ENCODE measurements at places on chromosomes 5 and 9.

DNA sequence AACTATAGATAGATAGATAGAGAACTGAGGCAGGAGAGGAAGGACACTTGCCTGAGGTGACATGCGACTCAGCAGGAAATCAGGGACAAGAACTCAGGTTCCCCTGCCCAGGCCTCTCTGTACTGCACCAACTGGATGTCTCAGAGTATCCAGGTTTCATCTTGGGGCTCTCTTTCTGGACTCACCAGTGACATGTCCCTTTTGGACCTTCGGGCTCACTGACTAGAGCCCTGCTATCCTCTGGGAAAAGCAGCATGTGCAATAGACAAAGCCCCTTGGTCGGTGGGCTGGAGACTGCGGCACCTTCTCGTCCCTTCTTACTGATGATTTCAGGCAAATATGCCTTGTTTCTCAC lies 104.5 kb downstream of the RGS3 start:
- DNase-seq: no peak

- no peak for DNase-seq
Measured at GRCh38 chr9:89471390-89471789, 26.5 kb downstream of the SEMA4D start.

DNA sequence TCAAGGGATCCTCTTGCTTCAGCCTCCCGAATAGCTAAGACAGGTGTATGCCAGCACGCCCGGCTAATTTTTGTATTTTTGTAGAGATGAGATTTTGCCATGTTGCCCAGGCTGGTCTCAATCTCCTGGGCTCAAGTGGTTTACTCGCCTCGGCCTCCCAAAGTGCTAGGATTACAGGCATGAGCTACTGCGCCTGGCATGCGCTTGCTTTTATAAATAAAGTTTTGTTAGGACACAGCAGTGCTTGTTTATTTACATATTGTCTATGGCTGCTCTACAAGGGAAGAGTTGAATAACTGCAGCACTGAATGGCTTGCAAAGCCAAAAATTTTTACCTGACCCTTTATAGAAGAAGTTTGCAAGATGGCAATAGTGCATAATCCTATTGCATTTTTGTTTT lies 27.7 kb downstream of the GPR21 start:
- no peak for DNase-seq

DNA sequence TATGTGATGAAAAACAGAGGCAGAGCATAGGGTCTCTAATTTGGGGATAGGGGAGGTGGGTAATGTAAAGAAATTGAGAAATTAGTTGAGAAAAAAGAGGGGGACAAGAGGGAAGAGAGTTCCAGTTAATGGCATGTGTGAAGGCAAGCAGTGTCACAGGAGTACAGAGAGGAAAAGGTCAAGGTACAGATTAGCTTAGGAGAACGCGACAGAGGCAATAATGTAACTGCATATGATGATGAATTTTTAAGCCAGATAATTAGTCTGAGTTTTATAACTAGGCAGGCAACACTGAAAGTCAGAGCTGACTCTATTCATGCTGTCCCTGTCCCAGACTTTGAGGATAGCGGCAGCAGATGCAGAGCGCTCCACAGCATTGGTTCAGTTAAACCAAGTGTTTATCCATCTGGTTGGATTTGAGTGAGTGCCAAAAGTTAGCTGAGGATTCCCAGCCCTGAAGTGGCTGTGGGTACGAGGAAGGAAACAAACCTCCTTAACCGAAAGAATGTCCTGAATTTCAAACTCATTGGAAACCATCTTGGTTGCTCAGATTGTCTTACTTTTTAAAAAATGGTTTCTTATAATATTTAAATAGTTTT lies 315.2 kb downstream of the ARHGAP26 start:
- no peak for DNase-seq

DNA sequence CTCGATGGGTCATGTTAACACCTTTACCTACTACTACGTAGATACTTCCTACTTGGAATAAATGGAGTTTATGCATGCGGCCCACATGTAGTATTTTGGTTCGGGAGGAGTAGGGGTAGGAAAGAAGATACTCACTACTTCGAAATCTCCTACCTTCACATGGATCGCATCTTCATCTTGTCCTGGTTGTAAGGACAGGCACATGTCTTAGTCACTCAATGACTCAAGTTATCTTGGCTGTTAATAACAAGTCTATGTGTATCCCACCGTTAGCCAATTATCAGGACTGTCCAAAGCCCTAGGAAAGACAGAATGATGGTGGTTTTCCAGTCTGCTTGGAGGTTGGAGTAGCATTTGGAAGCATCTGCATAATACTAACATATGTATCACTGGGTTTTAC lies 24.1 kb downstream of the CMYA5 start:
- DNase-seq: no peak

DNA sequence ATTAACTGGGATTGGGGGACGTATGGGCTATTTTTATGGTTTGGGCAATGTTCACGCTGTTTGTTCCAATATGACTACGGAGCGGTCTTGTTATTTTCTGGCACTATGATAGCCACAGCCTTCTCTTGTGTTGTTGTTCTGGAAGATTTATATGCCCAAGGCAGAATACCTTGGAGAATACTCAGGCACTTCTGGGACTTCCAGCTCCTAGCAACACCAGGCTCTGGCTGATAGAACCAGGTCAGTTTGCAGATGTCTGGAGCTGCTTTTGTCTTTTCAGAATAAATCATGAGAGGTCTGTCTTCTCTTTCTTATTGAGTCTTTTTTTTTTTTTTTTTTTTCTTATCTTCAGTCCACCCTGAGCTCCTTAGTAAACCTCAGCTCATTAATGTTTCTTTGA lies 262.5 kb downstream of the MED10 start:
- no peak for DNase-seq

DNA sequence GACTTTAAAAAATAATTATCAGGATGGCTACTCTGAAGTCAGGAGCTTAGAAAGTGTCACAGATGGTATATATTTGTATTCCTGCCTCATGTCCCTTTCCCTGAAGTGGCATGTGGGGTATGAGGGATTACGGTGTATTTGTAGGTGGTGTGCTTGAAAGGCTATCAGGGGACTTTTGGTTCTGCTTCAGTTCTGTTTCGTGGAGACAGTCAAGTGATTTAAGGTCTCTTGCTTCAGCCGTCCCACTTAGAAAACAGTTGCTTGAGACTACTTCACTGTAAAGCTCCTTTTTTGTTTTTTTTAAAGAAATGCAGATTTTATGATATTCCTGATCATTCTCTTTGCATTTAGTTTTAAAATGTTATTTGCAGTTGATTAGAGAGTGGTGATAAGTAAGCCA lies 18.3 kb downstream of the PARP8 start:
- DNase-seq: no peak

DNA sequence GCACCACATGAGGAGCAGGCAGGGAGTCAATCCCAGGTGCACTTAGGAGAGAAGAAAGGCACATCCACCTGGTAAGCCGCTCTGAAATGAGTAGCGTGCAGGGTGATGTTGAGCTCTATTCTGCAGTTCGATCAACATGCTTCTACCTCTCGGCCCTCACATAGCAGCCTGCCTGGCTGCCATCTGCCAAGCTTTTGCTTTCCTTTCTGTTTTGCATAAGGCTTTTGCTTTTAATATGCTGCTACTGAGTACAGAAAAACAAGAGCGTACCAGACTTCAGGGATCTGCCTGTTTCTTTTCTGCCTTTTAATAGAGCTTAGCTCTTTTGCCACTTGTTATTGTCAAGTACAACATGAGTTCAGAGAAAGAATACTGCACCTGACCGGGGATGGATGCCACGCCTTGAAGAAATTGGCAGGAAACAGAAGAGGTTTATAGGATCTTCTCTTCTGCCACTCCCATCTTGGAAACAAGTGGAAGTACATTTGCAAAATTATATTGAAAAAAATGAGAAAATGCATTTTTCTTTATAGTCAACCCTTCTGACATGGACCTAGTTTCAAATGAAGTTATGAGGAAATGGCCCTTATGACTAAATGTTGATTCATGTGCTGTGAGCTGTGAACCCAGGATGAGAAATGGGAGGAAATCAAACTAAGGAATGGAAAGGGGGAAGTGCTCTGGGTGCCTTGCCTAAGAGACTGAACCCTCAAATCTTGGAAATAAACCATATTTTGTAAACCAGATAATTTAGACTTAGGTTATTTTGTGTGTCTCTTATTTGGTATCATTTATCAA lies 4.0 kb upstream of the FCHO2 start:
- no peak for DNase-seq

- no peak for DNase-seq
Measured at GRCh38 chr5:95627971-95628810, 8.3 kb downstream of the GPR150 start.

DNA sequence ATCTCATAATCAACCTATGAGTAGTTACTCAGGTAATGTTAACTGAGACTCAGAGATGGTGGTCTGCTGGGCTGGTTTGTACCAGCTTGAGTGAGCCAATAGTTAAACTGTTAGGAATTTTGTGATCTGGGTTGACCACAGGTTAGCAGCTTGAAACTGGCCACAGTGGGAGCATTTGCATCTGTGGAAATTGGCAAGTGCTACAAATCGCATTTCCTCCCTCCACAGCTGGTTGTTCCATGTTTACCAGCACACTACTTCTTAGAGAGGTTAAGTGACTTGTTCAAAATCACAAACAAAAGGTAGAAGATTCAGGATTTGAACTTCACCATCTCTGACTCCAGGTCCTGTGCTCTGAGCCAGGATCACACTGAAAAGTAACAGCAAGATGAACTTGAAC lies 446.9 kb upstream of the CLINT1 start:
- DNase-seq: no peak

- no peak for DNase-seq
Measured at GRCh38 chr5:96141749-96142148, 180.1 kb upstream of the ELL2 start.

DNA sequence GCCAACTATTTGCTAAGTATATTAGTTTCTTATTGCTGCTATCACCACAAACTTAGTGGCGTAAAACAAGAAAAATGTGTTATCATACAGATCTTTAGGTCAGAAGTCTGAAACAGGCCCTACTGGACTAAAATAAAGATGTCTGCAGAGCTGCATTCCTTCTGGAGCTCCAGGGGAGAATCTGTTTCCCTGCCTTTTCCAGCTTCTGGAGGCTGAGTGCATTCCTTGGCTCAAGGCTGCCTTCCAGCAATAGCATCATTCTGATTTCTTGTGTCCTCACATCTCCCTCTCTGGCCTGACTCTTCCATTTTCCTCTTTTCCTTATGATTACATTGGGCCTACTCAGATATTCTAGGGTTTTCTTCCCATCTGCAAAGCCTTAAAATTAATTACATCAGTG lies 15.9 kb downstream of the MAN2A1 start:
- no peak for DNase-seq

GRCh38 chr5:36442352-36442751 lies 140.7 kb upstream of the RANBP3L start:
- no peak for DNase-seq

GRCh38 chr9:4792572-4793458 lies at the start of gene RCL1:
Gene RCL1 (plus strand): TSS chr9:4792944. CDS start chr9:4793092, 148 bp downstream.
- peak; percentile 91 for DNase-seq

DNA sequence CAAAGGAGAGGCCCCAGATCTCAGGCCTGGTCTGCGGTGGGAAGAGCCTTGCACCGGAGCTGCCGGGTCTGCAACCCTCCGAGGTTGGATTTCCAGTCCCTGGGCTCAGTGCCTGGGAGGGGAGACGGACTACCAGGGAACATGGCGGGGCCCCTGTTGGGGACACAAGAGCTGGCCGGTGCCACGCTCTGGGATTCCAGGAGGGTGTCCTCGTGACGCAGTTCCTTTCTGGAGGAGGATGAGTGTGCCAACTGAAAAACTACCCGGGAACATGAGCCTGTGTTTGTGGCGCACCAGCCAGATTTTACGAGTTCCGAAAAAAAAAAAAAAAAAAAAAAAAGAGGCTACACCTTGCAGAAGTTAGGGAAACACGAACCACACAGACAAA lies 9.0 kb downstream of the NRARP start:
- no peak for DNase-seq

GRCh38 chr9:2726650-2727340 lies 9.5 kb downstream of the KCNV2 start:
- DNase-seq: no peak

DNA sequence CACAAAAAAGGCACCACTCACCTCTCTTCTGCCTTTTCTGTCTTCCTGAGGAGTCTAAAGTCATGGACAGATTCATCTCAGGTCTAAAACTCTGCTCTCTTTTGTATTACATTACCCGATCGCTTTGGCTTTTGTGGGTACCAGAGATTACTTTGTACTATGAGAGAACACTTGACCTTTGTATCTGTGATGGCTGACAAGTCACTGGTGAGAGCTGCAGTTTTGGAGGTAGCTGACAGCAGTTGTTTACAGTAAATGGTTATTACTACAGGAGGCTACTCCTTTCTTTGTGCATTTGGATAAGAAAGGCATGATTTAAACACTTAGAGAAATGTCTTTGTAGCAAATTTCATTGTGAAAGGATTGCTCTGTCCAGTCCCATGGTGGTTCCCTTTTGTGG lies 307.3 kb downstream of the FBXL17 start:
- no peak for DNase-seq

DNA sequence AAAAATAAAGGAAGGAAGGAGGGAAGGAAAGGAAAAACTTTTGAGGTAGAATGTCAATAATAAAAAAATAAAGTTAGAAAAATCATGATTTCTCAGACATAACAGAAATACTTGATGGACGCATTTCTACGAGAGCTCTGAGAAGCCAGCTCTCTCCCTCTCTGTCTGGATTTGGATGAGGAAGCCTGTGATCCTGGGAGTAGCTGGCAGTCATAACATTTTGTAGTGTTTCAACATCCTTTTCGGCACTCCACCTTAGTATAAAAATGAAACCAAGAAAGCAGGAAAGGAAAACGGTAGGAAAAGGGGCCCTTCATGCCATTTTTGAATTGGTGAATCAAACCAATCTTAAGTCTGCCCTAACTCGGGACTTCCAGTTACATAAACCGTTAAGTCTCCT lies 321.3 kb downstream of the EPB41L4A start:
- no peak for DNase-seq

GRCh38 chr9:91680106-91680505 lies 256.5 kb upstream of the NFIL3 start:
- DNase-seq: no peak

DNA sequence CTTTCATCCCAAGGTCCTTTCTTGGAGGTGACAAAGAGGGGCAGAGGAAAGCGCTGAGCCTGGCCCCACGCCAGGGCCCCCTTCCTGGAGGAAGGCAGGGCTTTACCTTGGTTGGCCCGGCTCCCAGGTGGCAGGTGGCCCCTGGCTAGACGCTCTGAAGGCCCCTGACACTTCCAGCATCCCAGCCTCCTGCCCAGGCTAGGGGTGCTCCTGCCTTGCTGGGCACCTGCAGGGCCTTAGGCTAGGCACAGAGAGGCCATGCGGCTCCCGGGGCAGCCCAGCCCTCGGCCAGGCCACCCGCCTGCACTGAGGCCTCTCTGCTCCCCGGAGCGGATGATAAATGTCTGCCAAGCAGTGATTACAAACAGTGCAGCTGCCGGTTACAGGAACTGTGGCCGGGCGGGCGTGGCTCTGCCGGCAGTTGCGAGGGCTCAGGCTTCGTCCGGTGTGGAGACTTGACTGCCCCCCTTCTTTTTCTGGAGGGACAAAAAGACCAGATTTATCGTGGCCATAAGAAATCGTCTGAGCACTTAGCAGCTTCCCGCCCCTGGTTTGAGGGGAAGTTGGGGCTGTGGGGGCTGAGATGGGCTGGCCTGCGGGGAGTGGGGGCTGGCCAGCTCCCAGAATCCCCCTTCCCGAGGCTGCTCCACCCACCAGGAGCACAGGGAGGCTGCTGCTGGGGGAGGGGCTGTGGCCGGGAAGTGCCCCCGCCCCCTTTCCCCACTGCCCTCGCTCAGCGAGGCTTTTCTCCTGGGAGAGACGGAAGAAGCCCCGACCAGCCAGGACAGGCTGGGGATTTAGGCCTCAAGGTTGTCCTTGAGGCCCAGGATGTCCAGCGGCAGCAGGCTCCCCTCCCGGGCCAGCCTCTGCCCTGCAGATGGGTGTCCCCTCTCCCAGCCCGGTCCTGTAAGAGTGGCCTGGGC lies 31.6 kb upstream of the UBAC1 start:
- DNase-seq: no peak

GRCh38 chr5:51376509-51376908 lies 6.7 kb upstream of the ISL1 start:
- DNase-seq: no peak

Measured in T-helper 22 cell (primary cell).